Right kidney (tissue), 9 donors: ENCODE measurements at places on chromosomes 11 and 22.
A peak's percentile ranks its signal among the peaks of the same experiment; 100 is the strongest.

DNA sequence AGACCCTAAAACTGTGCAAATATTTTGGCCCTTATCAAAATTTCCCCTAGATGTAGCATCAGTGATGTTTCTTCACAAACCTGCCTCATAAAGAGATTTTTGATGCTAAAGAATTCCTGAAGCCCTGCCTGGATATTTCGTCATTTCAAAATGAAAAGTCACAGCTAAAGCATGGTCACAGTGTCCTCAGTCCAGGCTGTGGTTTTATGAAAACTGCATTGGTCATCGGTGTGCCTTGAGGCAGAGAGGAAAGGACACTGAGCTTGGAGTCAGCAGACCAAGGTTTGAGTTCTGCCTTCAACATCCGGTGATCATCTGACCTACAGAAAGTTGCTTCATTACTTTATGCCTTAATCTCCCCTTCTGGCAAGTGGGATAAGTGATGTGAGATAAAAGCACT lies 34.8 kb upstream of the ALKBH3 start:
- no peak for DNase-seq

DNA sequence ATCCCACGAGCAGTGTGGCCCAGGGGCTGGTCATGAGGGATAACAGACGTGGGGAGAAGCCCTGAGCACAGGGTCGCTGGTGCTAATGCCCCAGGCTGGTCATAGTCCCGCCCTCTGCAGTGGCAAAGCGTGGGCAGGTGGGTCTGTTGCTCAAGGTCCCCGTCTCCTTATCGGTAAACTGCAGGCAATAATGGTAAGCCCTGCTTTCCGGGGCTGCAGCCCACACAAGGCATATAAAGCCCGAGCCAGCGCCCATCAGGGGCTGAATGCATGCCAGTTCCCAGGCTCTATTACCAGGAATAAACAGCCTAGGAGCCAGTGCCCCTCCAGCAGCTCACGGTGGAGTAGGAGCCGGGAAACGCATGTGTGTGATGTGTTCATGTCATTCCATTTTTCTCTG lies 261.0 kb downstream of the BRD1 start:
- DNase-seq: no peak

GRCh38 chr11:92297567-92298553 lies 73.2 kb downstream of the FAT3 start:
- no peak for DNase-seq

GRCh38 chr11:36160091-36160490 lies 129.1 kb downstream of the COMMD9 start:
- no peak for DNase-seq

GRCh38 chr22:24809331-24809730 lies 3.3 kb downstream of the SGSM1 start:
- DNase-seq: no peak

DNA sequence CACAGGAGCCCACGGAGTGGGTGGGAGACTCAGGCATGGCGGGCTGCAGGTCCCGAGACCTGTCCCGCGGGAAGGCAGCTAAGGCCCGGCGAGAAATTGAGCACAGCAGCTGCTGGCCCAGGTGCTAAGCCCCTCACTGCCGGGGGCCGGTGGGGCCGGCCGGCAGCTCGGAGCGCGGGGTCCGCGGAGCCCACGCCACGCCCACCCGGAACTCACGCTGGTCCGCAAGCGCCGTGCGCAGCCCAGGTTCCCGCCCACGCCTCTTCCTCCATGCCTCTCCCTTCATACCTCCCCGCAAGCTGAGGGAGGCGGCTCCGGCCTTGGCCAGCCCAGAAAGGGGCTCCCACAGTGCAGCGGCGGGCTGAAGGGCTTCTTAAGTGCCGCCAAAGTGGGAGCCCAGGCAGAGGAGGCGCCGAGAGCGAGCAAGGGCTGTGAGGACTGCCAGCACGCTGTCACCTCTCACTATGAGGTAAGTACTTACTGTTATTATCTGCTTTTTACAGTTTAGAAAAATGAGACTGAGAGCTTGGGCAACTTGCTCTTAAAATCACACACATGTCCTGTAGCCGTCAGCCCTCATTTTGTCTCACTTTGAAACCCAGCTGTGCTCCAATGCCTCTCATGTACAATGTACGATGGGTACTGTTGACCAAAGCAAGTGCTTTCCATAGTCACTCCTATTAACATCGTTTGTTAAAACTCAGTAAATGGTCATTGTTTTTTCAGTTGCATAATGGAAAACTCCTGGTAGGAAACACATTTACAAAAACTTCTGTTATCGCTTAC lies 12.2 kb upstream of the OR10D3 start:
- DNase-seq: no peak

- DNase-seq: no peak
Observed at GRCh38 chr11:87275176-87275575, 237.4 kb downstream of the TMEM135 start.

DNA sequence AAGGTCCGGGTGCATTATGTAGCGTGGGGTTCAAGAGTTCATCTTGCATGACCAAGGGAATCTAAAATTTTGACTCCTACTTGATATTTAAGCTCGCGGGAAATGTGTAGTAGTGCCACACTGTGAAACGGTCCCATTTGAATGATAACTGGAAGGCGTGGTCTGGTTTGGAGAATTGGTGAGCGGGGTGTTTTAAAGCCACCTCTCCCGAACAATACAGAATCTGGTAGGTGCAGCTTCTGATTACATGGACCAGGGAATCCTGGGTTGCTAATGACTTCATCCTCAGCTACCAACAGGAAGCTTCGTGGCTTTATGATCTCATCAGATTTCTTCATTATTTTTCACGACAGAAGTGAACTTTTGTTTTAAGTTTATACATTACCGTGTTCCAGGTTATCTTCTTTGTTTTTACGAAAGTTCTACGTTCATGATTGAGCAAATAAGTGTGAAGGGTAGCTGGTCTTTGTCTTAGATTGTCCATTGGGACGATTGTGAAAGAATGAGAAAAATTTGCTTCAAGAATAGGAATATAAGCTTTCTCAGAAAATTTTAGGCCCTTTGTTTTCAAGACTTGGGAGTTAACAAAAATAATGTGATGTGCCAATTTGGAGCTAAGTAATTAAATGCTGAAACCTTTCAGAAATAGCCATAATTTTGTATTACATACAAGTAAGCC lies 1.7 kb downstream of the QSER1 start:
- no peak for DNase-seq

DNA sequence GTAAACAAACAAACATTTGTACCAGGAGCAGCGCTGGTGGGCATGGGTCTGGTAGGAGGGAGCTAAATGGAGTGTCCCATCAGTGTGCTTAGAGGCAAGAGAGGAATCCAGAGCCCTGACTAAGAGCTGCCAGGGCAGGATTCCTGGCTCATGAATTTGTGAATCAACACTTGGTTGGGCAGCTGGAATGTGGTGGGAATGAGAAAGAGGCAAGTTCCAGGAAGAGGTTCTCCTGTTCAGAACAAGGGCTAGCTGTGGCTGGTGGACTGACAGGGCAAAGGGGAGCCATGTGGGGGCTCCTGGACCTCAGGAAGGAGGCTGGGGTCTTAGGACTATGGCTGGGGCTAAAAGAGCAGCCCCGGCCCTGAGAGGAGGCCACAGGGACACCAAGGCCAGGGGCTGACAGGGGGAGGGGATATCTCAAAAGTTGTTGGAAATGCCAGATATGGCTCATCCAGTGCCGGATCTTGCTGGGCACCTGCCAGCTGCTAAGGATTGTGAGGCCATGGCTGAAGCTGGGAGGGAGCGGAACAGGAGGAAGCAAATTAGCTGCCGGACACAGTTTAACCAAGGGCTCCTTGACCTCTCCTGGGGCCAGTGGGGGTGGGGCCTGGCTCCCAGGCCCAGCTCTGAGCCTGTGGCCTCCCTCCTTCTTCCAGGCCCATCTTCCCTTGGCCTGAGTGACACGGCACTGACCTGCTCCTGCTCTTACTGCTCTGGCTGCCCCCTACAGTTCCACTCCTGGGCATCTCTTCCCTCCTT lies 14.6 kb upstream of the P2RY6 start:
- peak; percentile 81 for DNase-seq

GRCh38 chr22:30753701-30754100 lies 59.0 kb downstream of the OSBP2 start:
- DNase-seq: no peak

DNA sequence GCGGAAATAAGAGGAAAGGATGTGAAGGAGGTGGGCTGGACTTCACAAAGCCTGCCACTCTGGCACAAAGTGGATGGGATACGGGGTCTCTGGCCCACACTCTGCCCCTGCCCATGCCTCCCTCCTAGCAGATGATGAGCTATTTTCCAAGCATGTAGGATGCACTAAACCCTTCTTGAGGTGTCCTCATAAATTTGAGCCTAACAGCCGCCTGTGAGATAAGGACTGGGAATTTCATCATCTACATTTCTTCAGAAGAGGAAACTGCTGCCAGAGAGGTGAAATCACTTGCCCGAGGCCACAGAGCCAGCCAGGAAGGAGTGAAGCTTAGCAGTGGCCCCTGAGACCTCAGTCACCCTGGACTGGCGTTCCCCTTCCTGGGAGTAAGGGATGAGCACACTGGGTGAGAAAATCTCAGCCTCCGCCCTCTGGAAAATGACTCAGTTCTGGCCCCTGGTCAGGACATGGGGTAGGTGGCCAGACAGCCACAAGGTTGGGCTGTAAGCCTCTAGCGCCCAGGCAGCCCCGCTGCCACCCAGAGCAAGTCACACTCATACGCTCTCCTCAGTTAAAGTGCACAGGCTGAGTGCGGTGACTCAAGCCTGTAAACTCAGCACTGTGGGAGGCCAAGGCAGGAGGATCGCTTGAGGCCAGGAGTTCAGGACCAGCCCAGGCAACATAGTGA lies 27.9 kb downstream of the MB start:
- DNase-seq: no peak

DNA sequence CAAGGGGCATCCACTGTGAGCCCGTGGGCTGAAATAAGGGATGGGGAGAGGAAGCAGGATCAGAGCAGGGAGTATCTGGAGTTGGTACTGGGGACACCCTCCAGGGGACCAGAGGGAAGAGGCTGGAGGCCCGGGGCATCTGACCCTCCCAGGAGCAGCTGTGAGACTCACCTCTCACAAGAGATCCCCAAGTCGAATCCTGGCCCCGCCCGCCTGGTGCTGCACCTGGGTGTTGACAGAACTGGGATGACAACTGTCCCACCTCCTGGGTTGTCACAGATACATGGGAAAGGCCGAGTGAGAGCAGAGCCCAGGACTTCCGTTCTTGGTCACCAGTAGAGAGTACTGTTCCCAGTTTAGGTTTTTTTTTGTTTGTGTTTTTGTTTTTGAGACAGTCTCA lies 78.9 kb downstream of the CELSR1 start:
- DNase-seq: no peak

- no peak for DNase-seq
Observed at GRCh38 chr11:34181251-34181650, 75.8 kb downstream of the NAT10 start.

DNA sequence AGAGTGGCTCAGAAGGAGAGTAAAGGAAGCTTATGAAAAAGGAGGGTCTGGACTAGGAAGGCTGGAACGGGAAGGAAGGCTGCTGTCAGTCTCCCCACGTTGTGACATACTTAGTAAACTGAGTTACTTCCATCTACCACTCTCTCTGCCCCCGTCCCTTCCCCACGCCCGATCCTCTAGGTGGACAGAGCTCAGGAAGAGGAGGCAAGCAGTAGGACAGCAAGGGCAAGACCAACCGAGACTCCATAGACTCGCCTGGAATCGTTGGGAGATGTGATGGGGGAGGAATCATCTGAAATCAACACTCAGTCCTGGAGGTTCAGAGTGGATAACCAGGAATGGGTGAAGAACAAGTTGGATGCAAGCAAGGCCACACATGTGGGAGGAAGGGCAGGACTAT lies 240.7 kb downstream of the BUD13 start:
- DNase-seq: no peak

DNA sequence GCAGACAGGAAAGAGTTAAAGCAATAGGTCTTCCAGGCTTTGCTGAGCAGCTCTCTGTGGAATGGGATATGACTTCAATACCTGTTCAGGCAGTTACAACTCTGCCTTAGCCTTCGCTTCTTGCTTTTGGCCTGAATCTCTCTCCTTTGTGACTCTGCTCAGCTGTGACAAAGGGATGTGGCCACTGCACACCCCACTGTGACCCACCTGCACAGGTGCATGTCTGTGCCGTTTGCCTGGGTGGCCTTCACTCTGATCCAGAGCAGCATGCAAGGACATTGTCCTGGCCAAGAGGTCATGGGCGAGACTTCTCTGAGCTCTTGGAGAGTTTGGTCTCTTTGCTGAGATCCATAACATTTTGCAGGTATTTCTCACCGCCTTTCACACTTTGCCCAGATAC lies 891.3 kb downstream of the BRD1 start:
- no peak for DNase-seq
